ENCODE measurements at places on chromosomes 2 and 18. TPM values are rescaled to one million over a fixed set of nuclear protein-coding genes. Genes with fewer than 3 reads are reported as not detected.

SCLY gene
- total RNA-seq: 8.5 TPM

FOXI3 gene
- not detected for total RNA-seq

TEKT4 gene
- not detected for total RNA-seq

GALNT3 gene
- 1.2 TPM for total RNA-seq

BOLL gene
- not detected for total RNA-seq
